HFFc6 (cell line): ENCODE measurements at places on chromosomes 11 and 22. TPM values are rescaled to one million over a fixed set of nuclear protein-coding genes. Genes with fewer than 3 reads are reported as not detected.
A peak's percentile ranks its signal among the peaks of the same experiment; 100 is the strongest.

DNA sequence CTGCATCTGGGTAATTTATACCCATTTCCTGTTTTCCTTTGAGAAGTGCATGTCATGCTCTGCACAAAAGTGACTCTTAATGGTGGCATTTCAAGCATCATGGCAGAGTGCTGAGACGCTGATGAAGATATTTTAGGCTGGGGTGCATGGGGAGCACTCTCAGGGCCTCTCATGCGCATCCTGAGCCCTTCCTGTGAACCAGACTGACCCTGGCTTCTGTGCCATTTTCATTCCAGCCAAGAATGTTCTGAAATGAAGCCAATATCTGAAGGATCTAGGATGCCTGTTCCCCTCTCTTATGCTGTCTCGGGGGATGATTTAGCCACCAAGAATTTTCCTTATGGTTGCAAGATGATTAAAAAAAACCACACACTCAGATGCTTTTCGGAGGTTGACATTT is 61.5 kb downstream of the MIAT start:
- peak; percentile 96 for DNase-seq

- DNase-seq = peak; percentile 91
Observed at GRCh38 chr11:44568658-44569473, 3.4 kb downstream of the CD82 start.

GRCh38 chr22:27073601-27074425 is 416.4 kb downstream of the MIAT start:
- no peak for DNase-seq

GRCh38 chr11:6900327-6900999 is 8.2 kb upstream of the OR2D2 start:
- DNase-seq = no peak

DNA sequence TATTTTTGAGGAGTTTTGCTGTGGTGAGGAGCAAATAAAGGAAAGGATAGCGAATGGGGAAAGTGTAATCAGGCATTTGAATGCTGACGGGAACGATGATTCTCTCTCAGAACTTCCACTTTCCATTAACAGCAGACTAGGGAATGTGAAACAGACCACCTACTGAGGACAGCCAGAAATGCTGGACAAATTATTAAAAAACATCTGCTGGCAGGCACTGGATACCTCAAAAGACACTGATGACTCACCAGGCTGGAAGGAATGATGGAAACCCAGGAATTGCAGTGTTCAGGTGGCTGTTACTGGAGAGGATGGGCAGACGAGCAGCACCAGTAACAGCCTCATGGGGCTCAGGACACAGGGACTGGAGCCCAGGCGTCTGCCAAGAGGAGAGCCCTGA is 33.4 kb downstream of the PLA2G6 start:
- DNase-seq = no peak

DNA sequence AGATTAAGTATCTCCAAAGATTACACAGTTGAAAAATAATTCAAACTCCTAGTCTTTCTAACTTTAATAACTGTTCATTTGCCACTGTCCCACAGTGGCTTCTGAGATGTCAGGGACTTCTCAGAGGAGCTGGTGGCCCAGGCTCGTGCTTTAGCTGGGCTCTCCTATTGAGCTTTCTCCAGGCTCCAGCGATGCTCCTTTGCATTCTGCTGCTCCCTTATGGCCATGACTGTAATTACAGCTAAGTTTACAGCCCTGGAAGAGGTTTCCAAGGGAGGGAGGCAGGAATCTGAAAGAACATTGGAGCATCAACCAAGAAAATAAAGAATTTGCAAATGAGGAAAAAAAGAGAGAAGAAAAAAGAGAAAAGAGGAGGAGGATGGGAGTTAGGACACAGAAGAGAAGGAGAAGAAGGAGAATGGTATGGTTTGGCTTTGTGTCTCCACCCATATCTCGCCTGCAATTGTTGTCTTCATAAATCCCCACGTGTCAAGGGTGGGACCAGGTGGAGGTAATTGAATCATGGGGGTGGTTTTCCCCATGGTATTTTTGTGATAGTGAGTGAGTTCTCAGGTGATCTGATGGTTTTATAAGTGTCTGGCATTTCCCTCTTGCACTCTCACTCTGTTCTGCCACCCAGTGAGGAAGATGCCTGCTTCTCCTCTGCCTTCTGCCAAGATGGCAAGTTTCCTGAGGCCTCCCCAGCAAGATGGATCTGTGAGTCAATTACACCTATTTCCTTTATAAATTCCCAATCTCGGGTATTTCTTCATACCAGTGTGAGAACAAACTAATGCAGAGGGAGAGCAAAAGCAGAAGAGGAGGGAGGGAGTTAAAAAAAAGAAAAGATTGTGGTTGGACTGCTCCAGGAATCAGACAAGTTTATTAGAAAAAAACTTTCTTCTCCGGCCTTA is 857.0 kb downstream of the KCNA4 start:
- peak; percentile 72 for DNase-seq

GRCh38 chr22:43474161-43475101 is 62.6 kb downstream of the MPPED1 start:
- no peak for DNase-seq

GRCh38 chr22:38233427-38233826 is 31.6 kb downstream of the MAFF start:
- DNase-seq = no peak

GRCh38 chr11:43691806-43692205 is 11.3 kb downstream of the HSD17B12 start:
- DNase-seq = no peak

DNA sequence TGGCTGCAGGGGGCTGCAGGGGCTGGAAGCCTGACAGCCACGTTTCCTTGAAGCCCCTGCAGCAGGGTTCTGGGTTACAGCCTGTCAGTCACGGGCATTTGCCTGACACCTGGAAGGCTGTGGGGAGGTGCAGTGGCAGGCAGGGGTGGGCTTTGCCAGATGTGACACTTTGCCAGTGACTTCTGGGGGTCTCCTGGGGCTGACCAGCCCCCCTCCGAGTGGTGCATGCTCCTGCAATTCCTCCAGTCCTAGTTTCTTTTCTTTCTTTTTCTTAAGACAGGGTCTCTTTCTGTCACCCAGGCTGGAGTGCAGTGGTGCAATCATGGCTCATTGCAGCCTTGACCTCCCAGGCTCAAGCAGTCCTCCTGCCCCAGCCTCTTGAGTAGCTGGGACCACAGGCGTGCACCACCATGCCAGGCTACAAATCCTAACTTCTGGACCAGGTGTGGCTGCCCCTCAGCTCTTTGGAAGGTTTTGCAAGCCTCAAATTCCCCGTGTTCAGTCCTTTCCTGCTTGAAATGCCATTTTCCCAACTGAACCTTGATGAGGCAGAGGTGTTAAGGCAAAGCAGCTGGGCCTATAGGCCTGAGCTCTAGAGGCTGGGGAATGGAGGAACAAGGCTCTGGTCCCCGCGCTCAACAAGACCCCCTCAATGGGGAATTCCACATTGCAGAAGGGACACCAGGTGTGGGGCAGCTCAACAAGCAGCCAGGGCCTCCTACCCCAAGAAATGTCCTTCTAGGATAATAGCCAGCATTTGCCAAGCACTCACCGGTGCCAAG is 20.2 kb upstream of the CHKA start:
- no peak for DNase-seq

DNA sequence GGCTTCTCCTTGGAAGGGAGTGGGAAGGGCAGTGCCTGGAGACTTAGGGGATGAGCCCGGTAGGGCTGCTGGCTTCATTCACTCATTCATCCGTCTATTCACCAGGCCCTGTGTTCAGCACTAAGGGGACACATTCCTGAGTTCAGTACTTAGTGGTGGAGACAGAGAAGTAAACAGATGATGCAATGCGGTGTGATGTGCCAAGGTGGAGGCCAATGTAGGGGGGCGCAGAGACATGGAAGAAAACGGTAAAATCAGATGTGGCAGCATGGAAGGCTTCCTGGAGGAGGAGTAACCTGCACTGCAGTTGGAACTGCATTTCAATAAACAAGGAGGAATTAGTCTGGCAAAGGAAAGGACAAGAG is 21.3 kb downstream of the GRIK4 start:
- DNase-seq = no peak

DNA sequence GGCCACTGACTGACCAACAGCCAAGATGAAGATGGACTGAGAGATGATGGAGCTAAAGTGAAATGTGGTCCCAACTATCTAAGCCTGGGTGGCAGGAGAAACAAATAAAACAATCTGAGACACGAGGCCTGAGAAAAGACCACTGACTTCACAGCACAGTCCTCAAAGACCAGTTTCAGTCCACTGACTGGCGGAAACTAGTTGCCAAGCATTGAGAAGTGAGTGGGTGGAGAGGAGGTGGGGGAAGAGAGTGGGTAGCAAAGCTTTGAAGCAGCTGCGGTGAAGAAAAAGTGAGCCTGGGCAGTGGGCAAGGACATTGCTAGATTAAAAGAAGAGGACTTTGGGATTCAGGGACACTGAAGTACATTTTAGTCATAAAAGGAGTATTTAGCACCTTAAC is 1.9 kb downstream of the MS4A1 start:
- no peak for DNase-seq

DNA sequence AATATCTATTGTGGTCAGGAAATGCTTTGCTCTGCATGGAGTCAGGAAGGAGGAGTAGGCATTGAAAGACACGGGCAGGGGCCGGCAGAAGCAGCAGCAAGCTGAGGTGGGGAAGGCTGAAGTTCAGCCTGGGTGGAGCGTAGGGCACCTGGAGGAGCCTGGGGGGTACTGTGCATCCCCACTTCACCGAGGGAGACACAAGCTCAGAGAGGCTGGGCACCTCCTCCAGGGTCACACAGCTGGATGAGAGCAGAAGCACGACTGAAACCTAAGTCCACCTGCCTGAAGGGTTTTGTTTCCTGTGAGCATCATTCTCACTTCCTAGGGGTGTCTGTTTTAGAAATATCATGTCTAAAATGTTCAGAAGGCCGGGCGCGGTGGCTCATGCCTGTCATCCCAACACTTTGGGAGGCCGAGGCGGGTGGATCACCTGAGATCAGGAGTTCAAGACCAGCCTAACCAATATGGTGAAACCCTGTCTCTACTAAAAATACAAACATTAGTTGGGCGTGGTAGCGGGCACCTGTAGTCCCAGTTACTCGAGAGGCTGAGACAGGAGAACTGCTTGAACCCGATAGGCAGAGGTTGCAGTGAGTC is 138.3 kb downstream of the MPPED1 start:
- DNase-seq = no peak

DNA sequence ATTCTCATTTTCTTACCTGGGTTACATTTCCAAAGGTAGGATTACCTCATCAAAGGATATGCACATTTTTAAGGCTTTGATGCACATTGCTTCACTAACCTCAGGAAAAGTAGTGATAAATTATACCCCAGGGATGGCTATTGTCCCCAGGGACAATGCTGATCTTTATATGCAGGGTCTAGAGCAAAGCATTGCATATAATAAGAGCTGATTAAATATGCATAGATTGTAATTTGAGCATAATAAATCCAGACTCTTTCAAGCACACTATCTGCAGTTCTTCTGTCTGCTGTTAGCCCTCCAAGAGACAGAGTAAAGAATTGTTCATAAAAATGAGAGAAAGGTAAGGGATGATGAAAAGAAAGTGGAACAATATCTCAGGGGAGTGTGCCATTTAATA is 57.3 kb upstream of the SYT13 start:
- no peak for DNase-seq

- DNase-seq = no peak
Observed at GRCh38 chr11:36165621-36166397, 123.4 kb downstream of the COMMD9 start.

GRCh38 chr11:46315783-46316563 is 31.3 kb upstream of the DGKZ start:
- no peak for DNase-seq

DNA sequence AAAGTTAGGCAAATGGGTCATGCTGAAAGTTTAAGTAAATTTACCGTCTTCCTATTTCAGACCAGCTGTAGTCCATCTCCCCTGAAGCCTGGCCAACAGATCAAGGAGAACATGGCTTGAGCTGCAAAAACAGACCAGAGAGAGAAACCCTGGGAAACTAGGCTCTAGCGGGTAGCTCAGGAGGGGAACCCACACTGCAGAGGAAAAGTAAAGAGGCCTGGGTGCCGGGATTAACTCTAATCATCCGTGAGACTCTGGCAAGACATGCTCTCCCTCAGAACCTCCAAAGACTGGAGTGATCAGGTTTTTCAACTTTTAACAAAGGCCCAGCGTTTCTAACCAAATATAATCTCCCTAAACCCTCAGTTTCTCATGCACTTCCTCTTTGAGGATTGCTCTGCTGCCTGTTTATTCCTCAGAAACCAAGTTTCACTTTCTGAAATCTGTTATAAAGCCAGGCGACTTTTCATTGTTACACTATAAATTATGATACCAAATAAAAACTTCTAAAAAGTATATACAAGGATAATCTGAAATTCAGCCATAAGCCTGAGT is 67.5 kb downstream of the GAB2 start:
- DNase-seq = peak; percentile 2

DNA sequence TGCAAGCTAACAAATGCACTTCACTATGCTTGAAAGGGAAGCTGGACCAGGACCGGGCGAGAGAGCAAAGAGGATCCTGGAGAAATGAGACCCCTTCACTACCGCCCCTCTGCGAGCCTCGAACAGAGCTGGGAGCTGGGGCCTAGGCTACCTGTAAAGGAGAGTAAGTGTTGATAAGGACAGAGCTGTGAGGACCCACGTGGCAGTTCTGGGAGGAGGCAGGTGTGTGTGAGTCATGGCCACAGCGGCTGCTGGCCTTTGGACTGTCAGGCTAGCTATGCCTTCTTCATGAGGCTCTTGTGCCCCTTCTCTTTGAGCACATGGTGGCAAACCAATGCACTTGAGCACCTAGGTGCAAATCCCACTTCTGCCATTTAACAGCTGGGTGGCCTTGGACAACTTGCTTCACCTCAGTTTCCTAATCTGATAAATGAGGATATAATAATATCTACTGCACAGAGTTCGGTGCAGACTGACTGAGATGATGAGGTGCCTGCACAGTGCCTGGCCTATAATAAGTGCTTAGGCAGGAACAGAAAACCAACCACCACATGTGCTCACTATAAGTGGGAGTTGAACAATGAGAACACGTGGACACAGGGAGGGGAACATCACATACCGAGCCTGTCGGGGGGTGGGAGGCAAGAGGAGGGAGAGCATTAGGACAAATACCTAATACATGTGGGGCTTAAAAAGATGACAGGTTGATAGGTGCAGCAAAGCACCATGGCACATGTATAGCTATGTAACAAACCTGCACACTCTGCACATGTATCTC is 35.3 kb upstream of the KCNJ11 start:
- DNase-seq = no peak

The TNNI2 gene
- not detected in 3 replicates for total RNA-seq

The OR56A5 gene
- not detected in 2 replicates for total RNA-seq

The C11orf16 gene
- total RNA-seq = not detected in 3 replicates

The OR4D9 gene
- not detected in 3 replicates for total RNA-seq

The MGAT3 gene
- total RNA-seq = not detected in 3 replicates

The EFCAB6 gene
- total RNA-seq = 0.37 to 0.73 TPM (median 0.60 TPM) in 3 replicates

The UBQLNL gene
- 0.09 to 0.21 TPM in 2 of 3 replicates, not detected in the other for total RNA-seq

The OR52E8 gene
- not detected in 3 replicates for total RNA-seq

The TMPRSS5 gene
- total RNA-seq = 0.24 to 0.38 TPM in 2 of 3 replicates, not detected in the other
